A549 treated with CORT108297 at 1 μM for 4 hours (cell line): ENCODE measurements at places on chromosomes 7 and 10. TPM values are rescaled to one million over a fixed set of nuclear protein-coding genes. Genes with fewer than 3 reads are reported as not detected.

ZNF394 gene
- 16.9 to 19.4 TPM (median 18.1 TPM) in 5 replicates for total RNA-seq

EPHA1 gene
- total RNA-seq: 0.12 TPM in 1 of 5 replicates, not detected in the others

GPR26 gene
- total RNA-seq: not detected in 5 replicates

TYSND1 gene
- total RNA-seq: 12.3 to 20.1 TPM (median 19.0 TPM) in 5 replicates

BTBD16 gene
- total RNA-seq: 0.35 to 0.82 TPM (median 0.64 TPM) in 5 replicates

ANKRD1 gene
- total RNA-seq: 6.5 to 14.5 TPM (median 9.4 TPM) in 5 replicates

PAX2 gene
- total RNA-seq: 0.09 to 0.30 TPM (median 0.19 TPM) in 5 replicates

CH25H gene
- total RNA-seq: 0.06 to 0.07 TPM (median 0.07 TPM) in 3 of 5 replicates, not detected in the others

ANXA8L1 gene
- 86.4 to 129 TPM (median 111 TPM) in 5 replicates for total RNA-seq

MORN4 gene
- 6.7 to 8.7 TPM (median 7.6 TPM) in 5 replicates for total RNA-seq

HOXA2 gene
- total RNA-seq: 0.84 to 1.2 TPM (median 0.90 TPM) in 5 replicates

EVX1 gene
- total RNA-seq: 0.05 to 0.12 TPM (median 0.07 TPM) in 3 of 5 replicates, not detected in the others

AFAP1L2 gene
- 21.0 to 29.6 TPM (median 27.0 TPM) in 5 replicates for total RNA-seq

LIPJ gene
- total RNA-seq: not detected in 5 replicates

IKZF1 gene
- not detected in 5 replicates for total RNA-seq

STEAP4 gene
- 0.03 TPM in 1 of 5 replicates, not detected in the others for total RNA-seq
